ENCODE measurements at places on chromosomes 7 and 10. TPM values are rescaled to one million over a fixed set of nuclear protein-coding genes. Genes with fewer than 3 reads are reported as not detected.

- H3K4me3 ChIP-seq = no peak overlapping the region
- no peak overlapping the region for H3K27ac ChIP-seq
- no peaks in the 10 kb centered on the region for H3K36me3 ChIP-seq
Observed at GRCh38 chr10:82981137-82981723, 1106.2 kb downstream of the NRG3 start.

The CALN1 gene
- polyA plus RNA-seq = 1.3 TPM

DNA sequence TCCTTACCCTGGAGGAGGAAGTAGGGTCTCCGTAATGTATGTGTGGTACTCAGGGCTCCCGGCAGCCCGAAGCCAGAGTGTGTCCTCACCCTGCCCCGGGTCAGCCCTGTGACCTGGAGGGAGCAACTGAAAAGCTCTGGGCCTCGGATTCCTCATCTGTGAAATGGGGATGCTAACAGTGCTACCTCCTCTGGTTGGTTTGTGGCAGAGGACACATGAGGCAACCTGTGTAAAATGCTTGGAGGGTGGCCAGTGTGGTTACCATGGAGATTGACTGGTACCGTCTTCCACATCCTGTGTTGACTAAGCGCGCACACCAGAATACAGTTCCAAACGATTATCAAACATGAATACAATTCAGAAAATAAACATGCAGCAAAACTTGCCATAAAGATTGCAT lies 163.8 kb upstream of the KLF6 start:
- H3K36me3 ChIP-seq = no peaks in the 10 kb centered on the region
- H3K27me3 ChIP-seq = no peaks in the 10 kb centered on the region
- H3K4me3 ChIP-seq = no peak overlapping the region

The ICA1 gene
- 74.4 TPM for polyA plus RNA-seq

GRCh38 chr7:134463751-134464150 lies 4.9 kb upstream of the AKR1B1 start:
- DNase-seq = no peak
- H3K27ac ChIP-seq = no peak overlapping the region
- no peaks in the 10 kb centered on the region for H3K27me3 ChIP-seq
- H3K36me3 ChIP-seq = no peaks in the 10 kb centered on the region
- no peaks in the 10 kb centered on the region for H3K4me1 ChIP-seq
- no peak overlapping the region for H3K4me3 ChIP-seq

DNA sequence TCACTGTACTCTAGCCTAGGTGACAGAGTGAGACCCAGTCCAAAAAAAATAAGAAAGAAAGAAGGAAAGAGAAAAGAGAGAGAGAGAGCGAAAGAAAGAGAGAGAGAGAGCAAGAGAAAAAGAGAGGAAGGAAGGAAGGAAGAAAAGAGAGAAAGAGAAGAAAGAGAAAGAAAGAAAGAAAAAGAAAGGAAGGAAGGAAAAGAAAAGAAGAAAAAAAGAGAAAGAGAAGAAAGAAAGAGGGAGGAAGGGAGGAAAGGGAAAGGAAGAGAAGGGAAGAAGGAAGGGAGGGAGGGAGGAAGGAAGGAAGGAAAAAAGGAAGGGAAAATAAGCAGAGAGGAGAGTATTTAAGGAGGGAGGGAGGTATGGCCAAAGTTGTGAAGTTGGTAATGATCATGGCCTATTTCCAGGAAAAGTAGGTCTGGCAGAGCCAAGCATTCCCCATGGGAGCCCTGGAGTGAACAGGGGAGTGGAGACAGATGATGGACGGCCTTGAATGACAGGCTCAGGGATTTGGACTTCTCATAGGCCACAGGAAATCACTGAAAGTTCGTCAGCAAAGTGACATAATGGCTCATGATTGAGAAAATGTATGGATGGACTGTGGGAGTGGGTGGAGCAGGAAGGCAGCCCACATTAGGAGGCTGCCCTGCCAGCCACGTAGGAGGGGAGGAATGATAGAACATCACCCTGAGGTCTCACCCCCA lies 44.8 kb upstream of the CUX1 start:
- H3K4me1 ChIP-seq = no peaks in the 10 kb centered on the region
- H3K4me3 ChIP-seq = no peak overlapping the region
- H3K27ac ChIP-seq = no peak overlapping the region
- no peak for DNase-seq

- no peaks in the 10 kb centered on the region for H3K27me3 ChIP-seq
- no peaks in the 10 kb centered on the region for H3K36me3 ChIP-seq
- no peak overlapping the region for H3K27ac ChIP-seq
- no peak overlapping the region for H3K4me3 ChIP-seq
- no peak for DNase-seq
- H3K4me1 ChIP-seq = peaks cover 12% of the 10 kb centered on the region
Observed at GRCh38 chr7:18499407-18500177, 4.0 kb downstream of the HDAC9 start.

GRCh38 chr7:121288894-121289293 lies 39.9 kb upstream of the WNT16 start:
- no peak overlapping the region for H3K4me3 ChIP-seq
- DNase-seq = no peak
- no peak overlapping the region for H3K27ac ChIP-seq

DNA sequence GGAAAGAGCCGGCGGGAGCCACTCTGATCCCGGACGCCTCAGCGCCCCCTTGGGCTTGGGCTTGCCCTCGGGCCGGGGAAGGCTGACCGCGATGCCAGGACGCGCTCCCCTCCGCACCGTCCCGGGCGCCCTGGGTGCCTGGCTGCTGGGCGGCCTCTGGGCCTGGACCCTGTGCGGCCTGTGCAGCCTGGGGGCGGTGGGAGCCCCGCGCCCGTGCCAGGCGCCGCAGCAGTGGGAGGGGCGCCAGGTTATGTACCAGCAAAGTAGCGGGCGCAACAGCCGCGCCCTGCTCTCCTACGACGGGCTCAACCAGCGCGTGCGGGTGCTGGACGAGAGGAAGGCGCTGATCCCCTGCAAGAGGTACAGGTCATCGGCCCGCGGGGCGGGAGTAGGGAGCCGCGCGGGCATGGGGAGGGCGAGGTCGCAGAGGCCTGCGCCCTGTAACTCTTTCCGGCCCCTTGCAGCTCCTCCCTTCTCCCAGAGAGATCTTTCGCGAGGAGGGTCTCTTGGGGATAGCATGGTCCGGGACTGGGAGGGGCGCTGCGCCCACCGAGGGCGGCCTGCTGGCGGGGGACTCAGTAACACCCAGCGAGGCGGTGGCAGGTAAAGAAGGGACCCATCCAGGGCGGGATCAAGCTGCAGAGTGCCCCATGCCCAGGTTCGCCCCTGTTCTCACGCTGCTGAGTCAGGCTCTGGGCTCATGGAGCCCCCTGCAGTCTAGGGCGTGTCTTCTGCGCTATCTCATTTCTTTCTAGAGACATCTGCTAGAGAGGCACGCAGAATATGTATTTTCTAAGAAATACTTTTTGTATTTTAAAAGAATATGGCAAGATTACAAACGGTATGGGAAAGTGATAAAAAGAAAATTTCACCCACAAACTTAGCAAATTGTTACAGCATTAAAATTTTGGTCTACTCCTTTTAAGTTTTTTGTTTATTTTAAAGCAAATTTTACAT lies 687 bp downstream of the EPDR1 start:
- H3K36me3 ChIP-seq = no peaks in the 10 kb centered on the region
- H3K27ac ChIP-seq = peak overlapping the region; percentile 85
- no peaks in the 10 kb centered on the region for H3K4me1 ChIP-seq
- H3K27me3 ChIP-seq = no peaks in the 10 kb centered on the region

The NPFFR1 gene
- polyA plus RNA-seq = not detected

DNA sequence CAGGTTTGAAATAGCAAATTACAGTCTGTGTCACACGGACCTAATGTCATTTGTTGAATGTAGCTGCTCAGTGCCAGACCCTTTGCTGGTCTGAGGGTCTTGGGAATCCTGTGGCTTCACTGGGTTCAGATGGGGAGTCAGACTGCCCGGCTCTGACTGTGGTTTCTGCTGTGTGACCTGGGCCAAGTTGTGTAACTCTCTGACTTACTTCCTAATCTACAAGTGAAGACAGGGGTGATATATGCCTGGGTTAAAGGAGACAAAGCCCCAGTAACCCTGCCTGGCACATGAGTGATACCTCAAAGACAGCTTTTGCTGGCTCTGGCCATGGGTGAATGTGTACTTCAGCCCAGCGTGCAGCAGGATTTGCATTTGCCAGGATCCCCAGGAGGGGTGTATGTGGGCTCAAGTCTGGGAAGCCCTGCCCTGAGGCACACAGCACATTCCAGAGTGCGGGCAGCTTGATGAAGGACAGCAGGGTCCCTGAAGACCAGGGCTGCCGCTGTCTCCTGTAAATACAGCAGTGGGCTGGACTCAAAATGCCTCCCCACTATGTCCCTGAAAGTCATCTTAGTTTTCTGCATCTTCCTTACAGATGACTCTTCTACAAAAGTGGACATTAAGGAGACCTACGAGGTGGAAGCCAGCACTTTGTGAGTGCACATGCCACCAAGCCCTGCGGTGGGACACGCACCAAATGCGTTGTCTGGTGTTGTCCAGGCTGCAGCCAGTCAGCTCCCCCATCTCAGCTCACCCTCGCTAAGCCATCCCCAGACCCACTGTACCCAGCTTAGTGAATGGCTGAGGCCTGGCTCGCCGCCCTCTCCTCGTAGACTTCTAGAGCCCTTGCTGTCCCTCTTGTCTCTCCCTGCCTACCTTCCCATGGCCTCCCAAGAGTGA lies 16.4 kb downstream of the NACAD start:
- H3K27ac ChIP-seq = no peak overlapping the region
- H3K4me3 ChIP-seq = no peak overlapping the region
- H3K36me3 ChIP-seq = peaks cover 5% of the 10 kb centered on the region
- DNase-seq = no peak

DNA sequence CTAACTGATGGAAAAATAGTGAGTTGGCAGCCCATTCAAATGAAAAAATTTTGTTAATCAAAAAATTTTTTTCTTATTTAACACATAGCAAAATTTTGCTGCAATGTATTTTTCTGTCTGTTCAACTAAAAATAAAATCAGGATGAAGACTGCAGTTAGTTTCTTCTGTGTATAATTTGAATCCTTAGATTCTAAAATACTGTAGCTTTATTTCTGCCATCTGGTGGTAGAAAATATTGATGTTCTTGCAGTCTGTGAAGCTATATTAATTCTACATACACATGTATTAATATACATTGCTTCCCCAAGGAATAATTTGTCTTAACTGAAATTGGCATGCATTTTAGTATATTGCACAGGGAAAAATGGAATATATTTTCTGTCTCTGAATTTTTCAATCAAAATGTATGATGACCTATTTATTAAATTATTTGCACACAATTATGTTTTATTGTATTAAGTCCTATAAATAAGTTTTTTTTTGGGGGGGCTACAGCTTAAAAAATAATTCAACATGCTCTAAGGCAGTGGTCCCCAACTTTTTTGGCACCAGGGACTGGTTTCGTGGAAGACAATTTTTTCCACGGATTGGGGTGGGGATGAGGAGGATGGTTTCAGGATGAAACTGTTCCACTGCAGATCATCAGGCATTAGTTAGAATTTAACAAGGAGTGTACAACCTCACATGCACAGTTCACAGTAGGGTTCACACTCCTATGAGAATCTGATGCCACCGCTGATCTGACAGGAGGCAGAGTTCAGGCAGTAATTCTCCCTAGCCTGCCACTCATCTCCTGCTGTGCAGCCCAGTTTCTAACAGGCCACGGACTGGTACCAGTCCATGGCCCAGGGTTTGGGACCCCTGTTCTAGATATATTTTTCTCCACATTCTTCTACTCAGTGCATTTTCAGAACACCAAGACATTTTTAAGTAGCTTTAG lies 119.4 kb downstream of the GNAT3 start:
- no peaks in the 10 kb centered on the region for H3K4me1 ChIP-seq
- no peak for DNase-seq
- H3K27me3 ChIP-seq = no peaks in the 10 kb centered on the region
- no peak overlapping the region for H3K4me3 ChIP-seq

The PIK3CG gene
- 0.09 TPM for polyA plus RNA-seq

The EGR2 gene
- 0.68 TPM for polyA plus RNA-seq

- no peaks in the 10 kb centered on the region for H3K36me3 ChIP-seq
Observed at GRCh38 chr10:58642916-58643428, 130.3 kb downstream of the BICC1 start.

- no peak for DNase-seq
- no peak overlapping the region for H3K27ac ChIP-seq
- H3K36me3 ChIP-seq = no peaks in the 10 kb centered on the region
- no peaks in the 10 kb centered on the region for H3K27me3 ChIP-seq
- H3K4me1 ChIP-seq = no peaks in the 10 kb centered on the region
Observed at GRCh38 chr10:120011359-120012130, 119.0 kb downstream of the SEC23IP start.

DNA sequence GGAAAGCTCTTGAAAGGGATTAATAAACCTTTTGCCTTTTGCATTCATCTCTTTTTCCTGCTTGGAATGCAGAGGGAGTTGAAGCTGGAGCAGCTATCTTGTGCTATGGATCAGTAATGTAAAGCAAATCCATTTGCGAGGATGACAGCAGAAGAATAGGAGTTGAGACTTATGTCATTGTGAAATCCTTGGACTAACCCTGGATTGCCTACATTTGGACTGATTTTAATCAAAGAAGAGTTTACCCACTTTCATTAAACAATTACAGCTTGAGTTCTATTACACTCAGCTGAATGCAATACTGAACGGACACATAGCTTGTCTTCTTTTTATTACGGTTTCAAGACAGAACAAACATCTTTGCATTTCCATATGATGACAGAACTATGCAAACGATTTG lies 362.3 kb downstream of the PHF14 start:
- H3K4me3 ChIP-seq = no peak overlapping the region
- no peaks in the 10 kb centered on the region for H3K36me3 ChIP-seq
- H3K27me3 ChIP-seq = no peaks in the 10 kb centered on the region
- DNase-seq = no peak
- H3K4me1 ChIP-seq = no peaks in the 10 kb centered on the region

GRCh38 chr7:6648815-6649104 lies 11.6 kb downstream of the ZNF316 start:
- no peaks in the 10 kb centered on the region for H3K4me1 ChIP-seq
- no peaks in the 10 kb centered on the region for H3K27me3 ChIP-seq
- no peak overlapping the region for H3K27ac ChIP-seq
